ENCODE measurements at places on chromosomes 13 and 19.

- DNase-seq = no peak
Measured at GRCh38 chr19:9046694-9047093, 36.5 kb upstream of the MUC16 start.

- DNase-seq = no peak
Measured at GRCh38 chr13:77136902-77137420, 110.0 kb upstream of the FBXL3 start.

- DNase-seq = no peak
Measured at GRCh38 chr13:31094331-31095015, 67.2 kb downstream of the HSPH1 start.

- no peak for DNase-seq
Measured at GRCh38 chr13:72151241-72151640, 284.2 kb upstream of the DACH1 start.

GRCh38 chr13:102608974-102609373, 12.2 kb downstream of the TPP2 start:
- DNase-seq = no peak

DNA sequence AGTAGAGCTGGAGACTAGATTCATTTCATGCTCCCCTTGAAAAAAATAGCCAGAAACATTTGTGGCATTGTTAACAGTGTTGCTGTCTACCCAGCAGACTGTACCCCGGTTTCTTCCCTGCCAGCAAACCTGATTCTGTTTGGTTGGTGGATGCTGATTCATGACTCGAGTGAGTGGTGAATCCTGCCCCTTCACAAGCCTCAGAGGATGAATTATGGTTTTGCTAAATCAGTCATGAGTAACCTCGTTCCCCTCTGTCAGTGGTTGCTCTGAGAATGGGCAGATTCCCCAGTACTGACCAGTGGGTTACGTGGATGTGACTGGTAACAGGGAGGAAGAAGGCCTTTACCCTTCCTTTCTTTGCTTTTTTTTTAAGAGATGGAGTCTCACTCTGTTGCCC, 10.1 kb downstream of the NLRP12 start:
- no peak for DNase-seq

DNA sequence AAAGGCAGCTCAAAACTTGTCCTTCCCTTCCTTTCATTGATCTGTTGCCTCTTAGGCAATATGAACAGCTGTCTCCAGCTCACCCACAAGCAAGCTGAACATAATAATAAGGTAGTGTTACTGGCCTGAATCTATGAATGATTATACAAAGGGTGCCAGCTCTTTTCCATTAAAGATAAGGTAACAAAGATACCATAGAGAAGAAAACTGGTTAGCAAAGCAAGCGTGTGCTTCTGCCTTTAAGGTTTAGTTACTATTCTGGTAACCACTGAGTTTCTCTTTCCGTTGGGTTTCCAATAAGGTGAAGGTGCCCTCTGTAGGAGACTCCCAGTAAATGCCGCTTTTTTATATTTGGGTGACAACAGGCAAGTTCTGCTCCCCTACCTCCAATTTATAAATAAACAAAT, 12.1 kb upstream of the DACH1 start:
- no peak for DNase-seq

- DNase-seq = no peak
Measured at GRCh38 chr13:48876289-48876688, 99.4 kb upstream of the FNDC3A start.

- no peak for DNase-seq
Measured at GRCh38 chr19:50554212-50554611, 14.0 kb downstream of the LRRC4B start.

GRCh38 chr13:107170270-107170931, 602.5 kb upstream of the ARGLU1 start:
- no peak for DNase-seq

DNA sequence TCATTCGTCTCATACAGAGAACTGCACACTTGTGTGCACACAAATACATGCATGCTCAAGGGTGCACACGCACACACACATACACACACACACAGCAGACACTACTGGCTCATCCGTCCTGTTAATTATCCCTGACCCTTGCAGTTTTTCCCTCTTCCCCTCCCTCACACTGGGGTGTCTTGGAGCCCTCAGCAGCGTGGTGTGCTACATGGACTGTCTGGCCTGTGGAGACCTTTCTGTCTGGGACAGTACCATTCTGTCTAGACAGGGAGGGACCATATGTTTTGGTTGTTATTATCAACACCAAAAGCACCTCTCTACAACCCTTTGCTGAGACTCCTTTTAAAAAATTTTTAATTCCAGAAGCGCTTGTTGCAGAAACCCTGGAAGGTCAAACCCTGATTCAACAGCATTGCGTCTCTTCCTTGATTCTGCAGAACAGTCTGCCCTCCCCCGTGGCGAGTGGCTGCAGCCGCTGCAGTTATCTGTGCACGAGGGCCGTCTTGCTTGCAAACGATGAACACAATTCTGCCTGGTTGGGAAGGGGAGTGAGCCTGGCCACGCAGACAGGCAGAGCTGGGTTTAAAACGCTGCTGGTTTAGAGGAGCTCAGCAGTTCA, 374.0 kb downstream of the IRS2 start:
- DNase-seq = peak; percentile 54

DNA sequence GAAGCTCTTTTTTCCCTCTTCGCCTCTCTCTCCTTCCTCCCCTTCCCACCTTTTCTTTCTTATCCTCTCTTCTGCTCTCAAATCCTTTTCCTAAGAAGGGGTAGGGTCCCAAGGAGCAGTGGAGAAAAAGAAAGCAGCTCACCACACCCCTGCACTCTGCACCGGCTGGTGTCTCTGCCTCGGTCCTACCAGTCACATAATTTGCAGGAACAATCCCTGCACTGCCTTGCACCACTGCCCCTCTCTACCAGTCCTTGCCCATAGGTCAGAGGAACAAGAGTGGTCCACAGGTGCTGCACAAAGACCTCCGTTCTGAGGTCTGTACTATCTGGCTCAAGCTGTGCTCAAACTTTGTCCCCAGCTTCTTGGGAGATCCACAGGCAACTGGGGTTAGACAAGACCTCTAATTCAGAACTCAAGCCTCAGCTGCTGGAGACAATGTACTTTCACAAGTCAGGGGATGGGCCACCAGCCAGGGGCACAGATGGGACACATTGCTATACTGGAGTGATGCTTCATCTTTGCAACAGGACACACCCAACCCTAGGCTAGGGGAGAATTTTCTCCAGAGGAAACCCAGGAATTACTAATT, 125.4 kb upstream of the ZNF507 start:
- DNase-seq = no peak

GRCh38 chr19:44356383-44357111, at the start of gene ZNF112:
ZNF112 (minus strand) TSS chr19:44356680; CDS start chr19:44340539, 16,141 bp downstream.
- DNase-seq = peak; percentile 63

DNA sequence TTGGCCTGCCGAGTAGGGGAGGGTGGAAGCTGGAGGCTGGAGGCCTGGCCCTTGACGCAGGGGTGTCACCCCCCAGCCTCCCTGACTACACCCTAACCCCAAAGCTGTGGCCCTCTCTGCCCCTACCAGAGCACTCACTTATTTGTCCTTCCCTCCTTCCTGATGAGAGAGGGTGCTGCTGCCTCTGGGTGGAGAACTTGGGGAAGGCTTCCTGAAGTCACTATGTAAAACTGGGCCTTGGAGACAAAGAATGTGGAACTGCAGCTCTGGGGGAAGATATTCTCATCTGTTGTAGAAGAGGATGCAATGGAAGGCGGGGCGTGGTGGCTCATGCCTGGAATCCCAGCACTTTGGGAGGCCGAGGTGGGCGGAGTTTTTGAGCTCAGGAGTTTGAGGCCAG, 485.2 kb downstream of the ZNF536 start:
- no peak for DNase-seq

GRCh38 chr19:35608251-35608650, 4.3 kb upstream of the HAUS5 start:
- no peak for DNase-seq

GRCh38 chr19:10812902-10813404, 23.1 kb downstream of the TMED1 start:
- no peak for DNase-seq

DNA sequence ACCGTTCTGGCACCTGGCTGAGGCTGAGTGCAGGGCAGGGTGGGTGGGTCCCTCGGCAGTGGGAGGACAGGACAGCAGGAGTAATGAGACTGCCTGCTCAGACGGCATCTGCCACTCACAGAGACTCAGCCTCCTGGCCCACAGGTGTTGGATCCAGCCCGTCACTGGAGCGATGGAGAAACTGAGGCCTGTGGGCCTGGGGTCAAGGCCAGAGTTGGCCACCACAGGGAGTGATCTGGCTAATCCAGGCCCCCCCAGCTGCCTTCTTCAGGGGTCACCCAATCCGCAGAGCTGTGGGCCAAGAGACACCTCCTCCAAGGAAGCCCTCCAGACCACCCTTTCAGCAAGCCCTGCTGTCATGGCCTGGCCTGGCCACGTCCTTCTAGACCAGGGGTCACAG, 103.7 kb upstream of the VSTM2B start:
- no peak for DNase-seq

DNA sequence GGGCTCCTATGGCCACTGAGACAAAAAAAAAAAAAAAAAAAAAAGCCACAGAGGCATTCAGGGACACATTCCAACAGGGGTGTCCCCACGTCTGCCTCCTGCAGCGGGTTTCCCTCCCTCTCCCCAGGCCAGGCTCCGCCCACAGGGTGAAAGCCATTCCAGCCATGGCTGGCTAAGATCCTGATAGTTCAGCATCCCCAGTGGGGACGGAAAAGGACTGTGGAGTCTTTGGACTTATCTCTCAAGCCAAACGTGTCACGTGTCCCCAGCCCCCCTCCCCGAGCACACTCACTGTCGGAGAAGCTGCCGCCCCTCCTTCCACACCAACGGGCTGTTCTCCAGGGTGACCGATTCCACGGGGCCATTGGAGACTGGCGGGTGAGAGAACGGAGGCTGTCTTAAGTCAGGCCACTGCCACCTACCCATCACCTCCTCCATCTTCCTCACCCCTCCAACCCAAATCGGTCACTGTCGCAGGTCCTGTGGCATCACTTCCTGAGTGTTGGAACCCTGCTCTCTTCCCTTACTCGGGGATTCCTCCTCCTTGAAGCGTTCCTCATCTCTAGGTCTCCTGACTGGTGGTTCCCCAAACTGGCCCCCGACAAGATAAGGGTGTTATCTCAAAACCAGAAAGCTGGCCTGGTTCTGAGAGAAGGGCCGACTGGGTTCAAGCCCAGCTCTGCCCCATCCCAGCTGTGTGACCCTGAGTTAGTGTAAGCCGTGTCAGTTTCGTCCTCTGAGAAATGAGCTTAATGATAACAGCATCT, 9.1 kb upstream of the FKRP start:
- no peak for DNase-seq

Measured in neural crest cell (in vitro differentiated cells).